ENCODE measurements at places on chromosomes 2 and 18.

GRCh38 chr2:173858291-173858731 lies 106.9 kb downstream of the SP3 start:
- DNase-seq = no peak

GRCh38 chr2:173370198-173370597 lies 15.5 kb downstream of the CDCA7 start:
- DNase-seq = no peak

DNA sequence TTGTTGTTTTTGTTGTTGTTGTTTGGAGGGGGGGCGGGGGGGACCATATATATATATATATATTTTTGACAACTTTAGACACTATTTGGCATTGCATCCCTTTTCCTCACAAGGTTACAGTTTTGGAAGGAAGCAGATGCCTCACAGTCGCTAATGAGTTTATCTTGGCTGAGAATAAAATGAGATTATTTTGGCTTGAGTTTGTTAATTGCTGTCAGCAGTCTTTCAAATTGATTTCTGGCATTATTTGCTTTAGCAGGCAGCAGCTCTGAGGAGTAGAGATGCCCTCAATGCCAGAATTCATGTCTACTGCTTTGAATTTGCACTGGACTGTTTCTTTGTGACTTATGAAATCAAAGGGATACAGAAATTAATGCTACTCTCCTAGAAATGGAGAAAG lies 595.2 kb upstream of the HNMT start:
- no peak for DNase-seq

GRCh38 chr2:182977463-182977862 lies 60.8 kb downstream of the NCKAP1 start:
- DNase-seq = no peak

- peak; percentile 52 for DNase-seq
Observed at GRCh38 chr2:46493971-46494250, 14.5 kb downstream of the TMEM247 start.

DNA sequence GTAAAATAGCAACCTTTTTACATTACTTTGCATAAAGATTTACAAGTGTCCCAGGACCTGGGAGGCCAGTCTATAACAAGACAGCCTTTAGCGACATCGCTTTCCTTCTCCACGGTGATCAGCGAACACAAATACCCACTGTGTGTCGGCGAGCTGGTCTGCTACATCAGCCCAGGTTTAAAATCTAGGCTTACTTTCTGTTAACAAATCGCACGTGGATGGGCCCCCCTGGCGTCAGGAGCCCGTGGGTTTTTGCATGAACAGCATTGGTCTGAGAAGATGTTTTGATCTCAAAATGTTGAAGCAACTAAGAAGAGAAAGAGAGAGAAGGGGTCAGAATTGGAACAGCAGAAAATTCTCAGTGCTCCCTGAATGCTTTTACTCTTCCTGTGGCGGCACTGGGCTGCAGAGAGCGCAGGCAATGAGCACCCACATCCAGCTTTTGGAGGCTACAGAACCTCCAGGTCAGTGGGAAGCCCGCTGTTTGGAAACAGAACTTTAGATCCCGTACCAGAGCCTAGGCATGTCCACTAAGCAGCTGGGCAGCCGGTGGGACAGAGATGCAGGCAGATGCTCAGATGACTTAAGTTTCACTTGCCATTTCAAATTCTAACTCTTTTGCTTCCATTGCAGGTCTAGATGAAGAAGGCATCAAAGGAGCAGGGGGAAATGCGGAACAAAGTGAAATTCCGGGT lies 32.9 kb downstream of the CYP27C1 start:
- peak; percentile 38 for DNase-seq

- no peak for DNase-seq
Observed at GRCh38 chr2:30527859-30528258, 80.8 kb downstream of the LCLAT1 start.

DNA sequence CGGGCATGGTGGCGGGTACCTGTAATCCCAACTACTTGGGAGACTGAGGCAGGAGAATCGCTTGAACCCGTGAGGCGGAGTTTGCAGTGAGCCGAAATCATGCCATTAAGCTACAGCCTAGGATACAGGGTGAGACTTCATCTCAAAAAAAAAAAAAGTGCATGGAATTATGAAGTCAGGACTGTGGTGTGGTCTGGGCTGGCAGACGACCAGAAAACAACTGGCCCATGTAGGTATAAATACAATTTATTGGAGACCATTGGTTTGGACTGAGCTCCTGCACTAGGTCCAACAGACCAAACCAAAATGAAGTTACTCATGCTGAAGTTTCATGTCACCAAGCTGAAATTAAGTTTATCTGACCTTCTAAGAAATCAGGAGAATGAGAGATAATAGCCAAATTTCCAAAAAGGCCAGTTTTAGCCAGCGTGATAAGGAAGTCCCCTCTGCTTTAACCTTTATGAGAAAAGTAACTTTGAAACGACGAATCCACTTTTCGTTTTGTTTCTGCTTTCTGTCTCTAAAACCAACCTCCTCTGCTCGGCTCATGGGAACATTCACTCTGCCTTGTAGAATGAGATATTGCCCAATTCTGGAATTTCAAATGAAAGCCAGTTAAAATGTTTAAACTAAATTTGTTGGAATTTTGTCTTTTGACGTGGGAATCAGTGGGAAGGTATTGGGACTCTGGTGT lies 17.7 kb upstream of the RAB10 start:
- DNase-seq = no peak

GRCh38 chr2:46481198-46482193 lies 2.1 kb downstream of the TMEM247 start:
- no peak for DNase-seq

GRCh38 chr2:208049441-208049840 lies 24.1 kb upstream of the PLEKHM3 start:
- DNase-seq = no peak

DNA sequence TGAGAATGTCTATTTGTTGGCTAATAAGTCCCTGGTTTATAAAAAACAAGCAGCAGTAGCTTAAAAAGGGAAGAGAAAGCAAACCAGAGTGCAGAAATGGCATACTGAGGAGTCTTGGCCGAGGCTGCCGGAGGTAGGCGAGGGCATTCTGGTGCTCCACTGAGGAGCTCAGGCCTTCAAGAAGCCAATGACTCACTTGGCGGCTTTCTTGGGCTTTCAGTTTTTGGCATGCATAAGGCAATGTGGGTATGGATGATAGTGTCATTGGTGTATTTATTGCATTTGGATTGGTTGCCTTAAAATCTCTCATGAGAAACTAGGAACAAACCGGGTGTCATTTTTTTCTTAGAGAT lies 119.6 kb upstream of the ARL5A start:
- no peak for DNase-seq

DNA sequence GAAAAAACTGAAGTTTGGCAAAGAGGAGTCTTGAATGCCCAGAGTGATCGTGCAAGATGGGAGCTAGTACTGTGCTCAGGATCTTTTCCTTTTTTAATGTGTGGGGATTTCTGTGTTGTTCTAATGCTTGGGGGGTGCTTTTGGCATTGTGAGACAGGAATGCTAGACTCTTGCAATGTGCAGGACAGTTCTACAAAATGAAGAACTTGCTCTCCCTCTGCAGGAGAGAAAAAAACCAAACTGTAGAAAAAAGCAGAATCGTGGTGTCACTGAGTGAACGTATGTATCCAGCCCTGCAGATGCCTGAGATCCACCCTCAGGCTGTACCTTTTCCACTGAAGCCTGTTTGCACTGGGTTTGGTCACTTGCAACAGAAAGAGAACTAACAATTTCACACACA lies 12.1 kb upstream of the TTC39C start:
- no peak for DNase-seq

DNA sequence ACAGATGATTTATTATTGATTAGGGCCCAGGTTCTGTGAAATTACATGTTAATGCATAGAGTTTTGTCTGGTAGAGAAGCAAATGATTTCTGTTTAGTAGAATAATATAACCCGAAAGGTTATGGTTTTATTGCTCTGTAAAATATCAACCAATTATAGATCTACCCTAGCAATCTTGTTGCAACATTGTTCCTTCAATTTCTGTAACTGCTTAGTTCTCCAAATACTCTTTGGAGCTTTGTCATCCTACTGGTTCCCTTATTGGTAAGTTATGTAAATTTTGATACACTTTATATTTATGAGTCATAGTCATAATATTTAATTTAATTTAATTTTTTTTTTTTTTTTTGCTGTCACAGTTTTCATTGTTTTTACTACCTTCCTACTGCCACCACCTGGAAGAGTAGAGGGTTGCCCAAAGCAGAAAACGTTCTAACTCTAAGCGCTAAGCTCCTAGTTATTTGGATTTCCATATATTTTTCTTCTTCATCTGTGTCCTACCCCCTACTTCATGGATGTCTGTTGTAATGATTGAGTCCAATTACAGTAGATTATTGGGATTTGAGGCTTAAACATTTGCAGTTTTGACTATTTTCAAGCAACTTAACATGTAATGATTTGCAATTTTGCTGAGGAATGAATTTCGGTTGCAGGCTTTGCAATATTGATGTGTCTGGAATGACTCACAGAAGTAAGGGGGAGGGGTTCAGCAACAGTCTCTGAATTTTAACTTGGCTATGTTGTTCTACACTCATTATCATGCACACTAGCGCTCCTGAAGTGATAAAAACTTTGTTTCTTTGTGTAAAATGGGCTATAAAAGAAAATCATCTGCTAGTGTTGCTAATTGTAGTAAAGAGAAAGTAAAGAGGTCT lies 51.1 kb downstream of the NABP1 start:
- DNase-seq = no peak

DNA sequence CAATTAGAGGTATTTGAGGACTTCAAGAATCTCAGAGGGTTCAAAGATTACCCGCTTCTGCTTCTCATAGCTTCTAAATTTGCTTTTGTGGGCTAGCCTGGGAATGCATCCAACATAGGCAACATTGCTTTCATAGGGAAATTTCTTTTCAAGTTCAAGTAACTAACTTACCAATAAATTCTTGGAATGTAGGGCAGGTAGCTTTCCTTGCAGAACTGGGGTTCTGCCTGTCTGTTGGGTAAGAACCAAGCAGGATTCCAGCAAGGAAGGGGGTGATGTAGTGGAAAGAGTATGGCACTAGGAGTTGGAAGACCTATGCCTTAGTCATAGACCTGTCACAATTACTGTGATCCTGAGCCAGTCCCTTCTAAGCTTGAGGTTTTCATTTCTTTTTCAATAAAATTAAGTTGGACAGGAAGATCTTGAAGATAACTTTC lies 164.1 kb downstream of the FHOD3 start:
- no peak for DNase-seq

GRCh38 chr2:128639120-128639477 lies 320.4 kb upstream of the HS6ST1 start:
- no peak for DNase-seq

DNA sequence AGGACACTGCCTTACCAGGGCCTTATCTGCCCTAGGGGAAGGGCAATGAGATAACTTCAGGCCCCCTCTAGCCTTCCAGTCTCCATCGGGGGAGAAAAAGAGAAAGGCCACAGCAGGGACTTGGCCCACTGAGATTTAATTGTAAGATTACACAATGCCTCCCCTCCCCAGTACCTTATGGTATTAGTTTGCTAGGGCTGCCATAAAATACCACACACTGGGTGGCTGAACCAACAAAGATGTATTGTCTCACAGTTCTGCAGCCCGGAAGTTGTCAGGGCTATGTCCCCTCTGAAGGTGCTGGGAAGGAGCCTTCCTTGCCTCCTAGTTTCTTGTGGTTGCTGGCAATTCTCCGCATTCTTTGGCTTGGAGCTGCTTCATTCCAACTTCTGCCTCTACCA lies 34.8 kb upstream of the SPATA3 start:
- DNase-seq = no peak

- DNase-seq = no peak
Observed at GRCh38 chr2:11811036-11811654, 64.7 kb downstream of the LPIN1 start.

GRCh38 chr2:190213441-190214335 lies 105.9 kb downstream of the HIBCH start:
- DNase-seq = no peak

GRCh38 chr2:210167227-210167626 lies 4.0 kb downstream of the KANSL1L start:
- DNase-seq = no peak

DNA sequence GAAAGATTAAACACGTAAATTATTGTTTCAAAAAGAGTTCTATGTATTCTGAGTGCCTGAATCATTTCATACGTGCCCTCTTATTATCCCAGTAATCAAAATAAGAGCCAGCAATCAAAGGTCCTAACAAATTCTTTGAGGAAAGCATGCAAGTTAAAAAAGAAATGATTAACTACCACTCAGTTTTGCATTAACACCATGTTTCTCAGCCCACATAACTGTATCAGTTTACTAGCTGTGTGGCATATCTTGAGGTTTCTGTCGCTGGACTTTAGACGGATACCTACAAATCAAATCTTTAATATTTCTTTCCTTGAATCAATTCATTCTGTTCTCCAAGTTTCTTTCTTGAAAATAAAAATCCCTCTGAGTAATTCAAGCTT lies 668.9 kb upstream of the CHAC2 start:
- DNase-seq = no peak

- DNase-seq = no peak
Observed at GRCh38 chr2:121044412-121044811, 240.6 kb downstream of the TFCP2L1 start.

GRCh38 chr18:66778048-66778447 lies 174.2 kb upstream of the CDH19 start:
- no peak for DNase-seq

GRCh38 chr2:240250985-240251847 lies 110.8 kb upstream of the OTOS start:
- DNase-seq = peak; percentile 72

- no peak for DNase-seq
Observed at GRCh38 chr2:6337472-6337820, 528.3 kb downstream of the CMPK2 start.

GRCh38 chr2:46537046-46537445 lies 57.7 kb downstream of the TMEM247 start:
- no peak for DNase-seq

Measured in ecto neural progenitor cell (in vitro differentiated cells).